ENCODE measurements at places on chromosomes 1 and 21.
A peak's percentile ranks its signal among the peaks of the same experiment; 100 is the strongest.

DNA sequence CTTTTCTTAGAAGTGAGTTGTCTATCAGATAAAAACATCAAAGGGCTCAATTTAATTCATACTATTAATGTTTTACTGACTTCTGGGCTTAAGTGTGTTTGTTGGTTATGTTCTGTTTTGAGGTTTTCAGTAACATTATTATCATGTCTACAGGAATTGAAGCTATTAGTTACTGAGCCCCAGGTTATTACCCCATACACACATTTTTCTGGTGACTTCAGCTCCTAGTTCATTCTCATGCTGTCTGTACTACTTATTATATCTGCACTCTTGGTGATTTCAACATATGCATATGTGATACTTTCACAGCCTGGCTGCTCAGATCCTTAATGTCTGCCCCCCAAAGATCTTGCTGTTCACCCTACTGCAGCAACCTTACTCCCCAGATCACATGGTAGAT is 27.0 kb upstream of the SGIP1 start:
- DNase-seq: no peak

DNA sequence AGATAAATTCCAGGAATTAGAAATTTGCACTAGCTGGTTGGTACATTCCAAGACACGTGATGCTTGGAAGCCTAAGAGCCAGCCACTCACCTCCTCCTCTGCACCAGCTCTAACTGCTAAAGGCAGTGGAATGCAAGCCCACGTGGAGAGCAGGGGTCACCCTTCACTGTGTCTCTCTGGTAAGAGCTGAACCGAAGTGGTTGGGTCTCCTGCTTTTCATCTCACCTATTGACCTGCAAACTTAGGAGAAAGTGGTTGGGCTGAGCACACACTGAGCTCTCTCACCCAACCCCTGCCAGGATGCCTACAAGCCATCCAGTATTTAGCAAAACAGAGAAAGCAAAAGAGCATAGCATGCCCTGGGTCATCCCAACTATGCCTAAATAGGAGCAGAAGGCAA is 19.3 kb downstream of the HAO2 start:
- DNase-seq: no peak

- DNase-seq: peak; percentile 55
Measured at GRCh38 chr1:71307451-71307850, 226.6 kb upstream of the ZRANB2 start.

- DNase-seq: no peak
Measured at GRCh38 chr1:165259236-165259635, 97.3 kb downstream of the LMX1A start.

- DNase-seq: peak; percentile 42
Measured at GRCh38 chr1:225427235-225428067, at the start of gene LBR. Gene LBR (minus strand): TSS chr1:225428038. CDS start chr1:225424075, 3,963 bp downstream.

DNA sequence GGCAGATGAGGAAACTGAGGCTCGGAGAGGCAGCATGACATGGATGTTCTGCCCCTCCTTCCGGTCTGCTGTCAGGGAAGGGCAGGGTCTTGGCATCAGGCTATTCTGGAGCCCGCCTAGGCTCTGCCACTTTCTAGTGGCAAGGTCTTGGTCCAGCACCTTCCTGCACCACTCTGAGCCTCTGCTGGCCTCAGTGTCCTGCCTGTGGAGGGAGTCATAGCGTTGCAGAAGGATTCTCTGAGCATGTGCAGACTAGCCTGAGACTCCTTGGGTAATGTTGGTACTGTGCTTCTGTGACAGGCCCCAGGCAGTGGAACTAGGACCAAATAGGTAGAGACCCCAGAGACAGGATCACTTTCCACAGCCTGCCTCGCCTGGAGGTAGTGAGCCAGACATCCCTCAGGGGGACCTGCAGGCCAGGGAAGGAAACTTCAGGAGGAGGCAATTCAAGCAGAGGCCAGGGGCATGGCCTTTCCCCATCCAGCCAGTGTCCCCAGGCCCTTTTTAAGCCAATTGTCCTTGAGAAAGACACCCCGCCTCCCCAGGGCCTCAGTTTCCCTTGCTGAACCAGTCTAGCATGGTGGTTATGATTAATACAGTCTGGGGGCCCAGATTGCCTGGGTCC is 10.6 kb downstream of the EDN2 start:
- no peak for DNase-seq

- DNase-seq: no peak
Measured at GRCh38 chr1:86435327-86435726, 11.4 kb downstream of the CLCA2 start.

- DNase-seq: peak; percentile 74
Measured at GRCh38 chr1:178241057-178241456, 147.2 kb downstream of the RASAL2 start.

- peak; percentile 94 for DNase-seq
Measured at GRCh38 chr1:17168091-17168876, 36.6 kb upstream of the PADI1 start.

DNA sequence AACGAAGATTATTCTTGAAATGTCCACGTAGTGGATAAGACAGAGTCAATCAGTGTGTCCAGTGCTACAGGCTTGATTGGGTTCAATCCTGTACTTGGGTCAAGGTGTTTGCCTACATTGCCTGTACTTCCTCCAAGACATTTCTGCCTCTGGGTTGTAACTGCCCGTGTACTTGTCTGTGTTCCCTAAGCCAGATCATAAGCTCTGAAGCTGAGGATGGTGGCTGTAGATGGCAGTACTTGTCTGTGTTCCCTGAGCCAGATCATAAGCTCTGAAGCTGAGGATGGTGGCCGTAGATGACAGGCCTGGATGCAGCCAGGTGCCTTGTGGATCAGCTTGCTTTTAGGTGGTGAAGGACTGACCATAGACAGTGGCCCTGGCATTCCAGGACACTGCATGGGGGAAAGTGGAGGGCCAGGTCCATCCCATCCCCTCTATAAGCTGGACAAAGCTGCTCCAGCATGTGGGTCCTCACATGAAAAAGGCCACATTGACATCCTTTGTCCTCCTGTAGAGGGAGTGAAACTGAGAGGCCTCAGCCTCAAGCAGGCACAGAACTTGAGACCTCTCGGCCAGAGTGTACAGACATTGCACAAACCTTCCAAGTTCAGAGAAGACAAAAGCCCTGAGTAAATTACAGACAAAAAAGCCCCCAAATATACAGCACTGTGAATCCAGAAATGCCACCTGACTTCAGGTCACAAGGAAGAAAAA is 2.0 kb upstream of the SRM start:
- no peak for DNase-seq

DNA sequence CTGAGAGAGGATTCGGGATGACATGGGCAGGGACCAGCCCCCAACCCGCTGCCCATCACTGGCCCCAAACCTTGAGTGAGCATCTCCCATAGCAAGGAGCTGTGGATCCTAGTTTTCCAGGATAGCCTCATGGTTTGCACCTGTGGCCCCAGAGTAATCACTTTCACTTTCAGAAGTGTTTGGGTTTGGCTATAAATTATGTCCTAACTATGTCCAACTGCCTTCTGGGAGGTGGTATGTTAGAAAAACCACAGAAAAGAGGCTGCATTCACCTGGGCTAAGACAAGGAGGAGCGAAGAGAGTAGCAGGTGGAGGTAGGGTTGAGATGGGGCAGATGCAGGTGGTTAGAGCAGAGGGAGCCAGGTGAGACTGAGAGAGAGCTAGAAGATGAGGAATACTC is 19.4 kb upstream of the CLIC6 start:
- no peak for DNase-seq

DNA sequence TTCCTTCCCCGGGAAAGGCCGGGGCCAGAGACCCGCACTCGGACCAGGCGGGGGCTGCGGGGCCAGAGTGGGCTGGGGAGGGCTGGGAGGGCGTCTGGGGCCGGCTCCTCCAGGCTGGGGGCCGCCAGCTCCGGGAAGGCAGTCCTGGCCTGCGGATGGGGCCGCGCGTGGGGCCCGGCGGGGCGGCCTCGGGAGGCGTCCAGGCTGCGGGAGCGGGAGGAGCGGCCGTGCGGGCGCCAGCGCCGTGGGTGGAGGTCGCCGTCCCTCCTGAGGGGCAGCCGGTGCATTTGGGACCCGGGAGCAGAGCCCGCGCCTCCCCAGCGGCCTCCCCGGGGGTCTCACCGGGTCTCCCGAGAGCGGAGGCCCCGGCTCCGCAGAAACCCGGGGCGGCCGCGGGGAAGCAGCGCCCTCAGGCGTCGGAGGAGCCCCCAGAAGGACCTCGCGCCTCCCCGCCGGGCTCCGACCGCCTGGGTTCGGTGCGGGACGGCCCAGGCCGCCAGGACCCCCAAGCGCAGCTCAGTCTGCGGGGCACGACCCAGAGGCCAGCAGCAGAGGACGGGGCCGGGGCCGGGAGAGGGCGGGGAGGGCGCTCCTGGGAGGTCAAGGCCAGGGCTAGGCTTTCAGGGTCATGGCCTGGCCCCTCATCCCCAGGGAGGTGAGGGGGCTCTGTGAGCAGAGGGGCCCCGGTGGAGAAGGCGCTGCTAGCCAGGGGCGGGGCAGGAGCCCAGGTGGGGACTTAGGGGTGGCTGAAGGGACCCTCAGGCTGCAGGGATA is 7.2 kb upstream of the SLX9 start:
- DNase-seq: no peak

DNA sequence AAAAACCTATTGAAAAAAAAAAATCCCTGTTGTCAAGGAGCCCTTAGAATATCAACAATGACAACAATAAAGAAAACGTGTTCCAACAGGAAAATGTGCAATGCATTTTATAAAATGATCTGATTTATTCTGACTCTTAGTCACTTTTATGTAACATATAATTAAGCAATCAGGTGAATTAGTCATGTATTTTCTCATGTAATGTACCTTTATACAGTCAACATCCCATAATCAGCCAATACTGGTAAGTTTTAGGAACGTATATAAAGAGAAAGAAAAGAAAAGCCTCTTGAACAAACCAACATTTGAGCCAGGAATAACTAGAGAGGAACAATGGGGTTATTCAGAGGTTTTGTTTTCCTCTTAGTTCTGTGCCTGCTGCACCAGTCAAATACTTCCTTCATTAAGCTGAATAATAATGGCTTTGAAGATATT is at the start of gene CLCA4:
Gene CLCA4, plus strand, starts transcription at position 292 of the 435 bp plus-strand sequence. Its CDS starts 42 bp downstream, at position 334.
- DNase-seq: no peak

DNA sequence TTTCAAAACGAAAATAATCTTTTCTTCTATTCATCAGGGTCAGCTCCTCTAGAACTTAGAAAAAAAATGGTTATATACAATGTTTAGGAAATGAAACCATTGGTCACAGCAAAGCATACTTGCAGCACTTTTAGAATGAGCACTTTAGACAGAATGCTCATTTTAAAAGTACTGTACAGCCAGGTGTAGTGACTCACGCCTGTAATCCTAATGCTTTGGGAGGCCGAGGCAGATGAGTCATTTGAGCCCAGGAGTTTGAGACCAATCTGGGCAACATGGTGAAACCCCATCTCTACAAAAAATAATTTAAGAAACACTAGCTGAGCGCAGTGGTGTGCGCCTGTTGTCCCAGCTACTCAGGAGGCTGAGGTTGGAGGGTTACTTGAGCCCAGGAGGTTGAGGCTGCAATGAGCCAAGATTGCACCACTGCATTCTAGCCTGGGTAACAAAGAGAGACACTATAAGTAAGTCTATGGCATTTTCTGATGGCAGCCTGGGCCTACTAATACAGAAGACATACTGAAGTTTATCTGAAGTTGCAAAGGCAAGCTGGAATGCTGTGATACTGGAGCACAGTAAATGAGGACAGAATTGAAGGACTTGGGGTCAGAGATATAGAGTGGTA is 48.9 kb upstream of the ZNF326 start:
- DNase-seq: peak; percentile 79

- DNase-seq: peak; percentile 55
Measured at GRCh38 chr1:206489980-206490770, 17.2 kb upstream of the RASSF5 start.

DNA sequence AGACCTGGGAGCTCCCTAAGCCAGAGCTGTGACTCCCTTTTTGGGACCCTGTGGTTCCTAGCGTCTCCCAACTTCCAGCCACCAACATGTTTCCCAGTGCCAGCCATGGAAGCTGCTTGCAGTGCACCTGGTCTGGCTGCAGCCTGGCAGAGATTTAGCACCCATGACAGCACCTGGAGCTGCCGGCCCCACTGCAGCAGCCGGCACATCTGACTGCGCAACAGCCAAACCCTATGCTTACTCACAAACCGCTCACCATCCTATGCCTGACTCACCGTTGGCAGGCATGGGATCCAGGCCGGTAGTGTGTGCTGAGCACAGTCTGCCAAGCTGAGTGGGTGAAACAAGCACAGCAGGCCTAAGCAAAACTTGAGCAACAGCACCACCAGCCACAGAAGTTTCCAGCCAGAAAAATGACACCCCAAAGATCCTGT is 435.9 kb upstream of the PRMT6 start:
- peak; percentile 78 for DNase-seq

All from fibroblast of lung (primary cell).